GM10248 (cell line): ENCODE measurements at places on chromosomes 4 and X.
A peak's percentile ranks its signal among the peaks of the same experiment; 100 is the strongest.

DNA sequence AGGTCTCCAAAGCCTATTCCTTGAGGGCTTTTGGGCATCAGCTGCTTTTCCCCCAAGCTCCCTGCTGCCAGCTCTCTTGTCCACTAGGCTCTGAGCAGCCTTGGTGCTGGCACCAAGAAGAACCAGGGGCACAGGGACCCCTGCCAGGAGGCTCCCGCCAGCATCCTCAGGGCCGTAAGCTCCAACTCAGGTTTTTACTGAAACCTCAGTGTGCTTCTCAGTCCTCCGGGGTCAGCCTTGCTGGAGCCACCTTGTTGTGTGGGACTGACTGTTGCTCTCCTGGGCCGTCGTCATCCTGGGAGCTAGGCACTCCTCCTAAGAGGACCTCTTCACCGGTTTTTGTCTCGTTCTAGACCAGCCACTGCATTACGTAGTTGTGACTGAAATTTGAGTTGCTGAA is 38.9 kb downstream of the NOP14 start:
- no peak for DNase-seq

- DNase-seq = no peak
Measured at GRCh38 chrX:154742613-154743012, 8.3 kb downstream of the GAB3 start.

GRCh38 chr4:16294455-16294854 is 68.2 kb upstream of the TAPT1 start:
- DNase-seq = no peak

DNA sequence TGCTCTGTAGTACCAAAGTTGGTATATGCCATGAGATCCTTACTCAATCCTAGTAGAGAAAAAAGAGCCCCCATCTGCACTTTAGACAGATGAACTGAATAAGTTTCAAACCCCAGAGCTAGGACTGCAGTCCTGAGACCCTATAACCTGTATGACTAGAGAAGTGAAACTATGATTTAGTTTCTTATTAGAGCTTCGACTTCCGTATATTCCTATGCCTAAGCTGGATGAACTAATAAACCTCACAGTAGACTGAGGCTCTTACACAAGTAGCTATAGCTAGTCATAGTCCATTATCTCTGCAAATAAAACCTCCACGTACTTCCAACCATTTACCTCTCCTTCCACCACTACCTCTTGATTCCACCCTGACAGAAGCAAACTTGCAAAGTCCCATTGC is 6.3 kb upstream of the OTUD4 start:
- DNase-seq = peak; percentile 35

- DNase-seq = no peak
Measured at GRCh38 chrX:152845618-152846240, 14.9 kb downstream of the NSDHL start.

GRCh38 chr4:109419679-109420078 is 13.9 kb upstream of the SEC24B start:
- DNase-seq = no peak

DNA sequence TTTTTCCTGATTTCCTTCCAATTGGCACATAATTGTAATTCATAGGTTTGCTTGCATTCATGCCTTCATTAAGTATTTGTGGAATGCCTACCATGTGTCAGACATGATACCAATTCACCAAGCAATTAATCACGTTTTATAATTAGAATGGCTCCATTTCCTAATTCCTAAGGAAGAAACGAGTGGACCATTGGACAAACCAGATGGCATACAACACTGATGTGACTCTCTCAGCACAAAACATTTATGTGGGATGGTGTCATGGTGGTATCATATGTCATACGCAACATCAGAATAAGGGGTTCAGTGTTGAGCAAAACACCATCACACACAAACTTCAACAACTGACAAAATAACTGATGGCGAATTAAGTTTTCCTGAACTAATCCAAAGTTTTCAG is 502.8 kb downstream of the DMD start:
- DNase-seq = no peak

- no peak for DNase-seq
Measured at GRCh38 chr4:37659696-37660095, 26.5 kb downstream of the RELL1 start.

DNA sequence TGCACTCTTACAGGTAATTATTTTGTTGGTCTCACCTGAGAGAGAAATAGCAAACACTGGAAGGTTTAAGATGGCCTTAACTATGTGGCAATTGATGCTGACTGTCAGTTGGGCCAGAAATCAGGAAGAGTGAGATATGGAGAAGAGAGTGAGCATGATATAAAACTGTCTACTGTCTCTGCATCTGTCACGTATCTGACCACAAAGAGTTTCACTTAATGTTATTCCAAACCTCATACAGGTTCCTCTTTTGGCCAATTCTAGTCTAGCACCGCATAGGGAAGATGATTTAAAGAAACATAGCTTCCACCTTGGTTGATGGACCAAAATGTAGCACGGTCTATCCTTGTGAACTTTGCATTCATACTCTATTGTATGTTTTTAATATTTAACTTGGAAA is 381.0 kb upstream of the BOD1L1 start:
- DNase-seq = no peak

- no peak for DNase-seq
Measured at GRCh38 chrX:88613338-88613737, 133.7 kb upstream of the CPXCR1 start.

- DNase-seq = no peak
Measured at GRCh38 chr4:108795733-108796132, 32.9 kb upstream of the ETNPPL start.

- DNase-seq = peak; percentile 50
Measured at GRCh38 chrX:24561121-24561520, 86.0 kb downstream of the PCYT1B start.

GRCh38 chr4:100098681-100099080 is 91.6 kb downstream of the DDIT4L start:
- DNase-seq = no peak

GRCh38 chr4:154741131-154741665 is 2.6 kb upstream of the LRAT start:
- no peak for DNase-seq

DNA sequence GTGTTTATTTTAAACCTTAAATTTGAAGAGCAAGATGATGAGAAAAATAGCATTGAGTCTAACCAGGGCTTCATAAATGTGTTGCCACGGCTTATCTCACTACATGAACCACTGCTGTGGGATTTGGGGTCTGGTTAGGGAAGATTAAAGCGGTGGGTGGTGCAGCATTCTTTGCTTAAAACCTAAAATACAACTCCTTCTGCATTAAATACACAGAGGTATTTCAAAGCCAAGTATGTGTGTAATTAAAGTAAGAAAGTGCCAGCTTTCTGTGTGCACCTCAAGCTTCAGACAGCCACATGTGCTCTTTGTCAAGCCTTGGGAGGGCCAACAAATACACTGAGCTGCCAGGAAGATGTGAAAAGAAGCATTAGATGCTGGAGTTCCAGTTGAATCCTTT is 128.0 kb downstream of the CPE start:
- DNase-seq = no peak

DNA sequence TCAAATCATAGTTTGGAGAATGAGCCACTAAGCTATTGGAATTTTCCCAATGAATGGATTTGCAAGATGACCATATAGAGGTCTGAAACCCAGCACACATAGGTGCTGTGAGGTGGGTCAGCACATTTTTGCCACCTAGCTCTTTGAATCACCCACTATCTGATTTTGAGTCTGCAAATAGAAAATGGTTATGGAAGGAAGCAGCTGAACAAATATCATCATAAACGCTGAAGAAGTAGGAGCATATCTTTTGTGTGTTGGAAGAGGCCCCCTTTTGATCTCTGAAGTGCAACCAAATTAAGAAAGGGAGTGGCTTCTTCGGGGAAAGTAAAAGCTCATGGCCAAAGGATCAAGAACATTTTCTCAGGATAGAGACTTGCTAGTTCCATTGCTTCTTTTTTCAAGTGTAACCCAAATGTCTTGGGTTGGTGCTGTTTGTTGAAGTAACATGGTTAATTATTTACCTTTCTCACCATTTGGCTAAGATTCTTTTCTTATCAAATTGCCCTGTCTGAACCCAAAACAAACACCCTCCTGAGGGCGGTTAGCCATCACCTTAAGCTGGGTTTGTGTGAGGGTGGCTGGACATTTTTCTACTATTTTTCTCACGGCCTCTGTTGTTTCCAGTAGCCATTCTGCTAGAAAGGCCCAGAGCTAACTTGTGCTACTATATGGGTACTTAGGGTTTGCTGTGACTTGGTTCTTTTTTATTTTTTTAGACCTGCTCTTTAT is 18.4 kb upstream of the SORBS2 start:
- no peak for DNase-seq

- DNase-seq = no peak
Measured at GRCh38 chr4:150032541-150032940, 45.7 kb upstream of the DCLK2 start.

DNA sequence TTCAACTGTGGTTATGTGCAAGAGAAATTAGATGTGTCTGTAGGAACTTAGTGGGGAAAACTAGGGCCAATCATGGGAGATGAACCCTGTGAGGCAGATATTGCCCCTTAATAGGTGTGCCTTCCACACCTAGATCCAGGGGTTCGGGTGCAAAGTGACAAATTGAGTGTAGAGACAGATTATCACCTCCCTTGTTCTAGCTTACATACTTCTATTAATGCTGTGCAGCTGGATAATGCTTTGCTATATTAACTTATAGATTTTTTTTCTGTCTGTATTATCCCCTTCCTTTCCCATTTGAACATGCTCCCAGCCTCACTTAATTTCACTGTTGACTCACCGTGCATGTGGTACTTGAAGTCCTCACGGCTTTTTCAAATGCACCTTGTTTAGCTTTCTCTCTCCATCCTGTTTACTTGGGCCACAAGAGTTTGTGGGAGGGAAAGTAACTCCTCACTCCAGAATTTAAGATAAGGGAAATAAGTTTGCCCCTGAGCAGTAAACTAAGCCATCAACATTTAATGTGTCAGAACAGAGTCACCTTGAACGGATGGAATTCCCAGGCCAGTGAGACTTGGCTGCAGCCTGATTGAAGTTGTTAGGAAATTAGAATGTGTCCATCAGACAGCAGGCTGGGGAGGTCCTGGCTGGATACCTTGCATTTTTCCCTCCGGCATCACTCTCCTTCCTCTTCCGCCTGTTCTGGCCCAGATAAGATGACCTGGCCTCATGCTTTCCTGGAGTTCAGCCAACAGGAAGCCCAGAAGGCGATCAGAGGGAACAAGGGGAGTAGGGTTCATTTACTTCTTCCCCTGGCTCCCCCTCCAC is 478.4 kb downstream of the BCOR start:
- DNase-seq = no peak

DNA sequence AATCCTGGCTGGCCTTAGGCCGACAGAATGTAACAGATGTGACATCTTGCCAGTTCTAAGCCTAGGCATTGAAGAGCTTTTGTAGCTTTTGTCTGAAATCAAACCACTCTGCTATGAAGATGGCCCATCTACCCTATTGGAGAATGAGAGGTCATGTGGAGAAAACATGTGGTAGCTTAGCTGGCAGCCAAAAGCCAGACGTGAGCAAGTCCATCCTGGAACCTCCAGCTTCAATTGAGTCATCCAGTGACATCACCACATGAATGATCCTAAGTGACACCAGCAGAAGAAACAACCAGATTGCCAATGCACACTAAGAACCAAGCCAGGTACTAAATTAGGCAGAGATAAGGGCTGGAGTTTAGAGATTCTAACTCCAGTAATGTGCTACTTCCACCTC is 154.8 kb upstream of the ZFP42 start:
- DNase-seq = no peak

- DNase-seq = no peak
Measured at GRCh38 chr4:7892212-7893019, 47.2 kb downstream of the AFAP1 start.

DNA sequence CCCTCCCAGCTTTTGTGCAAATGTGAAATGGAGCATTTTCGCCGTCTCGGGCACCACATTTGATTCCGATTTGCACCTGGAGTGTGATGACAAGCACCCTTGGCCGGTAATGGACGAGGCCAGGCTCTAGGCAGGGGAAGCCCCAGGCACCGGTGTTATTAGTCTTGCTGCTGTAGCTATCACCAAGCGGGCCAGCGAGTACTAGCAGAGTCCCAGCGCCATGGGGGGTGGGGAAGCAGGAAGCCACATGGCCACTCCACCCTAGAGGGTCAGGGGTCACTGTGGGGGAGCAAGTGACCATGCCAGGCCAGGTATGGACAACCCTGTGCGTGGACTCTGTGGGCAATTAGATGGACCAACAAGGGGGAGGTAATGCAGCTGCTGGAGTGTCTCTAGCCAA is 88.8 kb downstream of the CPZ start:
- DNase-seq = no peak

GRCh38 chr4:113835005-113835404 is 73.5 kb upstream of the CAMK2D start:
- DNase-seq = no peak

- DNase-seq = no peak
Measured at GRCh38 chr4:11404431-11404830, 24.3 kb downstream of the HS3ST1 start.

DNA sequence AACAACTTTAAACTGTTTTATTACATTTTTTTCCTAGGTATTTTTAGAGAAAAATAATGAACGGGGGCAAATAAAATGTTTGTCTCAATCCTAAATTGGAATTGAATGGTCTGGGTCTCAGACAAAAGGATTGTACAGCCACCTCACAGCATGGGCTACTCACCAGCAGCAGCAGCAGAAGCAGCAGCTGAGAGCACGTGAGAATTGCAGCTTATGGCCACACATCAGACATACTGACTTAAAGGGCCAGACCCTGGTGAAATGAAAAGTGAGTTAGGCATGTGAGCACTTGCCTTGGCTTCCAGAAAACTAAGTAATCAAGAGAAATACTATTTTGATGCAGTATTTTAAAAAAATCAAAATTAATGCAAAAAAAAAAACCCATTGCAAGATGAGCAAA is 56.6 kb downstream of the AASDH start:
- DNase-seq = no peak

DNA sequence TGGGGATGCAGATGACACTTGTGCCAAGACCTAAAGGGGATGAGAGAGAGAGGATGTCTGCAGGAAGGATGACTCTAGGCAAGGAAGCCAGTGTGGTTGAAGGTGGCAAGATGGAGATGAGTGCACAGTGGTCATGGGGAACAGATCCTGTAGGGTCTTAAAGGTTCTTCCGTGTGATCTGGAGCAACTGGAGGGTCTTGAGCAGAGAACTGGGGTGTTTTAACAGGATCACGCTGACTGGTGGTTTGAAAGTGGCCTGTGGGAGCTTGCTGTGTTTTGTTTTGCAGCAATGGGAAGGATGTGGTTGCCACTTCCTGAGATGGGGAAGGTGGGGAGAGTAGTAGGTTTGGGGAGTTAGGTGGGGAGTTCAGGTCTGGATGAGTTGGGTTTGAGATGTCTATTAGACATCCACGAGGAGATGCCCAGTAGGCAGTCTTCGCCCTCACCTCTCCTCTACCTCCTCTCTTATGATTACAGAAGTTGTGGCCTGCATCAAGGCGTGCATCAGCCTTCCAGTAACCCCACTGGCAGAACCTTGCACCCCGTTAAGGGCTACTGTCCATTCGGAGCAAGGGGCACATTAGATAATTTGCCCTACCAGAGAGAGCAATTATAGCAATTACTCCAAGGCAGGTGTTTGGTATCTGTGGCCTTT is 1.4 kb upstream of the STBD1 start:
- no peak for DNase-seq

DNA sequence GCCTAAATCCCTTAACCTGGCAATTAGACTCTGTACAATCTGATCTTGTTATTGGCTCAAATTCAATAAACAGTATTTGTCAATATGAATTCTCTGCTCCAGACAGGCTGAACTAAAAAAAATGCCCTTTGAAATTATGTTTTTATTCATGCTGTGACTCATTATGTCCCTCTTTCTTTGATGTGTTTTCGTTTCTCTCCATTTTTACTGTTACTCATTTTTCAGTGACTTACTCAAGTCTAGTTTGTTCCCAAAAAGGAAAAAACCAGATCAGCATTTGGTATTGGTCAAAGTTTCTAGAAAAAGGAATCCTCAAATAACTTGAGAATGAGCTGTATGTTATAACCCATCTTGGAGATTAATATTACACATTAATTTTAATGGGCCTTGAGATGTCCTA is 40.4 kb downstream of the UNC5C start:
- DNase-seq = no peak
